Skeletal muscle cell (primary cell): ENCODE measurements at places on chromosomes 1 and 21.
A peak's percentile ranks its signal among the peaks of the same experiment; 100 is the strongest.

- DNase-seq: peak; percentile 11
Observed at GRCh38 chr21:37711836-37712568, 204.3 kb downstream of the KCNJ6 start.

- no peak for DNase-seq
Observed at GRCh38 chr1:242178924-242179708, 180.2 kb upstream of the MAP1LC3C start.

GRCh38 chr1:64340361-64340760, 129.6 kb upstream of the CACHD1 start:
- no peak for DNase-seq

DNA sequence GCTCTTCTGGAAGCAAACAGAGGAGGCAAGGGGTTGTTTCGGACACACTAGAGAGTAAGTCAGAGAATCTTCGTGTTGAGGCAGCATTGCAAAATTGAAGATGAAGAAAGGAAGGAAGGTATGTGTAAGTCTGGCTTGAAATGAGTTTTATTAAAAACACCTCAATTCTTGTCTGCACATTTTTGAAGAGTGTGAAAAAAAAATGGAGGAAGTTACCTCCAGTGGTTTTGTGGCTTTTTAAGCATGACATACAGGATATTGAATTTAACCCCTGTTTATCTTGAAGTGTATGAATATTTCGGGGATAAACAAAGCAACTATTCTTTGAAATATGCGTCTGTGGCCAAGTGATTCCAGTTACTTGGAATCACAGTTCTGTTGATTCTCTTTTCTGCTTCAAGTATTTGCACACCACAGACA, 203.2 kb upstream of the SGIP1 start:
- DNase-seq: no peak

DNA sequence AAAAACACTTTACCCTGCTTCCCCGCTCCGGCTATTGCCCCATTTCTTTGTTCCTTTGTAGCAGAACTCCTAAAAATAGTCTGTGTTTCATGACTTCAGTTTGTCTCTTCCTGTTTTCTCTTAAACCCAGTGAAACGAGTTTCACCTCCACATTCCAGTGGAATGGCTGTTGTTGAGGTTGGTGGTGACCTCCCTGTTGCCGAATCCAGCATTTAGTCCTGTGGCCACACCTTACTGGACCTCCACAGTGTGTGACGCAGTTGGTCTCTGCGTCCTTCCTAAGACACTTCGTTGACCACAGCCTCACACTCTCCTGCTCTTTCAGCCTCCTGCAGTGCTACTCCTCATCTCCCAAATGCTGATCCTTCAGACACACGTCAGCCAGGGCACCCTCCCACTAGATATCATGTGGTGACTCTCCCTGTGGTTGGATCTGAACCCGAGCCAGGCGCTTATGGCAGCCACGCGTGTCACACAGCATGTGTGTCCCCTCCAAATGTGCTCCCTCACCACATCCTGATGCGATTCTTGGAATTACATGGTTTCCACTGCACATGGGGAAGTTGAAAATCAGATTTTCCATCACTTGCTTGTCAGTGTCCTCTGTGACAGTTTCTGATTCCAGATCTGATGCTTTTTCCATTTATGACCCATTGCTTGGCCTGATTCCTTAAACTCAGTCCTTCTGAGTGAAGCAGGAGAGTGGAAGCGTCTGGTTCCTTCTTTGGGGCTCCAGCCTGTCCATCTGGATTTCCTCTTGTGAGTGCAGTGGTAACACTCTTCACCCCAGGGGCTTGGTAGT, 99.1 kb upstream of the ARTN start:
- DNase-seq: no peak
